ENCODE measurements at places on chromosomes 16 and 17.

DNA sequence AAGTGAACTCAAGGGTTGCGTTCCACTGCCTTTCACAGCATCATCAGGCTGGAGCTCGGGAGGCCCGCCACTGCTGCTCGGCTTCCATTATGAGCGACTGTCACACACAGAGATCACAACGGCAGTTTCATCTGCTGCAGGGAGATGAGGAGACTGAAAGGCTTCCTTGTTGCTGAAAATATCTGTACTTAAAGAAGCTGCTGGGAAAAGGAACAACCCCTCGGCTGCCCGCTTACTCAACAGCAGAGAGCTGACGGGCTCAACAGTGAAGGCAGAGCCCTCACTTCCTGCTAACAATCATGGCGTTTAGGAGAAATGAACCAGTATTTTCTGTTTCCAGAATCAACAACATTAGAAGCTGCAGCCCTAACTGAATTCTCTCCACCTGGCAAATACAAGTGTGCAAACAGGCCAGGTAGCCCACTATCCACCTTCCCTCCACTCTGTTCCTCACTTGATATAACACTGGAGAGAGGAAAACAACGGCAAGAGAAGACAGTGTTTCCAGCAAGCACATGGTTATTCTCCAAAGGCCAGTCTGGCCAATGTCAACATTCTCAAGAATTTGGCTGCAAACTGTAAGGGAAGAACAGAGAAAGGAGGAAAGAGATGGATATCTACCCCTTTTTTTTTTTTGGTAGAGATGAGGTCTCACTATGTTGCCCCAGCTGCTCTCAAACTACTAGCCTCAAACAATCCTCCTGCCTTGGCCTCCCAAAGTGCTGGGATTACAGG lies 33.7 kb downstream of the MBTPS1 start:
- no peak for DNase-seq

DNA sequence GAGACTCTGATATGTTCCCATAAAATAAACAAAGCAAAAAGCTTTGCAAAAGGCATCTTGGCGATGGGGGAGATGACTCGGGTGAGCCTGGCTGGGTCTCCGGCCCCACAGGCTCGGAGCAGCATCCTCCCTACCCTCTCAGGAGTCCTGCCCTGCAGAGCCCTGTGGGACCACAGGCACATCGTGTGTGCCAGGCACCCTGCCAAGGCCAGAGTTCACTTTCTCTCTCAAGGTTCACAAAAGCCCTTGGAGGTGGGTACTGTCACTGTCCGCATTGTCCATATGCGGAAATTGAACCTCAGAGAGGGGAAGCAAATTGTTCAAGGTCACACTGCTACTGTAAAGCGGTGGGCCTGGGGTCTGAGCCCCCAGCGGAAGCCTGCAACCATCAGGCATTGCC lies 48.5 kb downstream of the CRISPLD2 start:
- no peak for DNase-seq

DNA sequence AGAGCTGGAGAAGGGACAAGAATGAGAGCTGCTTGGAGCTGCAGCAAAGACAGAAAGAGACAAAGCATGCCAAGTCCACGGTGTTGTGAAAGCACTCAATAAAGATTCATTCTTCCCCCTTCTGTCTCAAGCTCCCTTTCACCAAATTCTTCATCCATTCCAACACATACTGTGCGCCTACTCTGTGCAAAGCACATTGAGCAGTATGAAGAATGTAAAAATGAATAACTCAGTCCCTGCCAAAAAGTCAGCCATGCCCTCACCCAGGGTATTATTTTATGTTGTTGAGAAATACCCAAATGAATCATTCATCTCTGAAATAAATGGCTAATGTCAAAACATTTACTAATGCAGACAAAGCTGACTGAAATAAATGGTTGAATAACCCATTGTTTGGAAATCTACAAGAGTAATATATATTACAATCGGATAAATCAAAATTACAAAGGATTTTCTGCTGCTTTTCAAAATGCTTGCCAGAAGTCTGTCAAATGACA lies 282.9 kb upstream of the IRX5 start:
- no peak for DNase-seq

DNA sequence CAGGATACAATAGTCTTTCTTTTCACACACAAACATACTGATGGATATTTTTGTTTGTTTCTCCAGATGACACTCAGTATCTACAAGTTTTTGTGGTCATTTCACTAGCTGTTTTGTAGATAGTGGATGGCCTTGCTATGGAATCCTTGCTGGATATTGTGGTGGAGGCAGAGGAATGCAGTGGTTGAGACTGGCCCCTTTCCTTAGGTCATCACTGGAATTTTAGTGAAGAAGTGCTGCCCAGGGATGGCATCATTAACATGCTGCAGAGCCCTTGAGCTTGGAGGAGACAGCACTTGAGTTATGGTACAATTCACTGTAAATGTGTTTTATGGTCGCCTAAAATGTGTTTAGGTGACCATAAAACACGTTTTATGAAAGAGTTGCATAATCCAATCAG lies 455.9 kb upstream of the HSBP1 start:
- peak; percentile 23 for DNase-seq

DNA sequence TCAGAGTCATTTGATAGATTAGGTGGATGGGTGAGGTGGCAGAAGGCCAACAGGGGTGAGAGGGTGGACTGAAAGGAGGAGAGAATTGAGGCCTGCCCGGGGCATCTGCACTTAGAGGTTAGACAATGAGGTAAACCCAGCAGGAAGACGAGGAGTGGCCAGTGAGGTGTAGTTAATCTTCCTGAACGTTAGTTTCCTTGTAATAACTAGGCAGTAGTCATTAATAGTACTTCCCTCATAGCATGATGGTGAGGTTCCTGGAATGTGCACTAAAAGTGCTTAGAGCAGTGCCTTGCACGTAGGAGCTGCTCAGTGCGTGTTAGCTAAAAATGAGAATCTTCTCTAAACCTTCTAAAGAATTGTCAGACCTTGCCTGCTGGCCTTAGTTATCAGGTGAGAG lies 13.5 kb upstream of the KSR1 start:
- no peak for DNase-seq

DNA sequence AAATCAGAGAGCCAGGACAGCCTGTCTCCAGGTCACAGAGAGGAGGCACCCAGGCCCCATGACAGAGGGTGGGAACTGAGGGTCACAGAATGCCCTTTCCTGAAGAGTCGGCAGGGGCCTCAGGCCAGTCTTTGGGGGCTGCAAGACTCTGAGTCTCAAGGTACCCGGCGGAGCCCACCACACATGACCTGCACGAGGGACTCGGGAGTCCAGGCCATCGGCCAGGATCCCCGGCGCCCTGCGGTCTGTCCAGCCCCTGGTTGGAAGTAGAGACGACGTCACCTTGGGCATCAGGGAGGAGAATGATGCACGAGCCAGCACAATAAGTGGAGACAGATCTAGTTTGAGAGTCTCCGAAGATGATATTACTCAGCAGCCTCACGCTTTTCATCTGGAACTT lies 234.7 kb upstream of the SDK2 start:
- no peak for DNase-seq

- DNase-seq = no peak
These were observed 20.2 kb upstream of the SLC38A10 start for GRCh38 chr17:81315129-81315884.

- peak; percentile 99 for DNase-seq
These were observed 5.0 kb upstream of the SPATA20 start for GRCh38 chr17:50541716-50542688.

- no peak for DNase-seq
These were observed 72.6 kb downstream of the ABR start for GRCh38 chr17:1107083-1107776.

DNA sequence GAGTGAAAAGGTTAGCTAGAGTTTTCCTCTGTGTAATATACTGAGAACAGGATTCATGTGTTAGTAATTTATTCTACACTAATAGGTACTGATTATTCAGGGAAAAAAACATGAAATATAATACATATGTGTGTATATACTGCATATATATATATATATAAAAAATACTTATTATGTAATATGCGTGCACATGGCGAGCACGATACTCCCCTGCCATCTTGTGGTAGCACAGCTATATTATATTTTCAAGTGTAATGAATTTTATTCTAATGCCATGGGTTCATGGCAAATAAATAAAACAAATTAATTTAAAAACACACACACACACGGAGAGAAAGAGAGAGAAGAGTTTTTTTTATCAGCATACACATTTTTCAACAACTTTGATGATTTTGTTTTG lies 460.6 kb downstream of the KCNJ2 start:
- DNase-seq = no peak

GRCh38 chr16:87050142-87050541 lies 267.1 kb downstream of the C16orf95 start:
- DNase-seq = no peak

- no peak for DNase-seq
These were observed 431 bp upstream of the PPM1E start for GRCh38 chr17:58755269-58755576.

DNA sequence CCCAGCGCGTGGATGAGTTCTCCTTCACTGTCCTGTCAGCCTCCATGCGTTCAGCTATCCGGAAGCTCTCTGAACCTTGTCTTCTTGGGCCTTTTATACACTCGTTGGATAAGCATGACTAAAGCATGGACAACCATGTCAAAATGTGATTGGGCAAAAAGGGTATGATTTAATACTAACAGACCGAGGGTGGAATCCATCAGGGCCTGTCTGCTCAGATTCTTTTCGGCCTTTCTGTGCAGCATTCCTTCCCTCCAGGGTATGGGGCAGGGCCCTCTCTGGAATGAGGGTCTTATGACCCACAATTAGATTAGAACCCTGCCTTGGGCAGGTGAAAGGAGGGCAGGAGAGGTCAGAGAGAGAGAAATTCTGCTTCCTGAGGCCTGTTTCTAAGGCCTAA lies 14.0 kb upstream of the CCL5 start:
- DNase-seq = no peak

- DNase-seq = no peak
These were observed 416 bp downstream of the RNF43 start for GRCh38 chr17:58416937-58417299.

DNA sequence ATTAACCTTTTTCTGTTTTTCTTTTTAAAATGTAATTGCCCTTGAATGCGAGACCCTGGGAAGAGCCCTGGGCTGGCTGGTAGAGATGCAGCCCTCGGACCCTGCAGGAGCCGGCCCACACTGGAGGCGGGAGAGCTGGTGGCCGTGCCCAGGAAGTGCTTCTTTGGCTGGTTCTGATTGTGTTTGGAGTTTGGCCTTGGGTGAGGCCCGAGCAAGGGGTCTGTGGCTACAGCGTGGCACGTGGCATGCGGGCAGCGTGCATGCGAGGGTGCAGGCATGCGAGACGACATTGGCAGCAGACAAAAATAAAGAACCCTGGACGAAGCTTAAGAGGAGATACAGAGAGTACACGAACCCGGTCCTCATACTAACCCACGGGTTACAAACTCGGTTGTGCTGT lies 49.7 kb downstream of the PRMT7 start:
- no peak for DNase-seq
